ENCODE measurements at places on chromosomes 6 and 20.

GRCh38 chr6:159754959-159755914 is 6.6 kb upstream of the ACAT2 start:
- no peak overlapping the region for H3K27ac ChIP-seq
- peaks cover 65% of the 10 kb centered on the region for H3K36me3 ChIP-seq
- DNase-seq, result no peak

DNA sequence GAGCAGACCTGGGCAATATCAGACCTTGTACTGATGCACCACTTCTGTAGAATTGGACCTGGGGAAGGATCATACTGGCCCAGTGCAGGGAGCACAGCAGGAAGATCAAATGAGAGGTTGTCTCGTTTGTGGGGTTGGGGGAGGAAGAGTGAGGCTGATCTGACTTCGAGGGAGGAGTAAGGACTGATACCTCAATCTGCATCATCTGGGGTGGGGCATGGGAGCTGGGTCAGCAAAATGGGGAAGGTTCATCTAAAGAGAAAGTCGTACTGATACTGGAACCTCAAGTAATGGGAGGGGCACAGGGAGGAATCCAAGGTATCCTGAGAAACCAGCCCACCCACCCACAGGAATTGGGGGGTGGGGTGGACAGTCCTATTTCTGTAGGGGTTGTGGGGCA is 3.7 kb downstream of the RNF39 start:
- H3K27me3 ChIP-seq, result peaks cover 61% of the 10 kb centered on the region
- peaks cover 48% of the 10 kb centered on the region for H3K4me1 ChIP-seq
- peaks cover 25% of the 10 kb centered on the region for H3K36me3 ChIP-seq
- no peak overlapping the region for H3K27ac ChIP-seq
- H3K4me3 ChIP-seq, result no peak overlapping the region

DNA sequence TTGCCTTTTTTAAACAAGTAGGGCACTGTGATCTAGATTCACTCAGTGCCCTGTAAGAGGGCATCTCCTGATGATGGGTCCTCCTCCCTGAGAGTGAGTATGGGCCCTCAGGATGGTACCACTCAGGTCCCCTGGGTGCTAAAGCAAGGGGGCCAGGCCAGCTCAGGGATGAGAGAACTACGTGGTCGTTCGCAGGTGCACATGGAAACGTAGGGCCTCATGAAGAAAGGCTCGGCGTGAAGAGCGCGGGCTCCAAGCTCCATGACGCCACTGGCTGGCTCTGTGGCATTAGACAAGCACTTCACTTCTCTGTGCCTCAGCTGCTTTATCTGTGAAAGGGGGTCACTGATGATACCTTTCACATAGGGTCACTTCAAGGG is 50.7 kb downstream of the SYNJ2 start:
- no peaks in the 10 kb centered on the region for H3K27me3 ChIP-seq
- peaks cover 37% of the 10 kb centered on the region for H3K4me1 ChIP-seq
- no peak overlapping the region for H3K4me3 ChIP-seq

DNA sequence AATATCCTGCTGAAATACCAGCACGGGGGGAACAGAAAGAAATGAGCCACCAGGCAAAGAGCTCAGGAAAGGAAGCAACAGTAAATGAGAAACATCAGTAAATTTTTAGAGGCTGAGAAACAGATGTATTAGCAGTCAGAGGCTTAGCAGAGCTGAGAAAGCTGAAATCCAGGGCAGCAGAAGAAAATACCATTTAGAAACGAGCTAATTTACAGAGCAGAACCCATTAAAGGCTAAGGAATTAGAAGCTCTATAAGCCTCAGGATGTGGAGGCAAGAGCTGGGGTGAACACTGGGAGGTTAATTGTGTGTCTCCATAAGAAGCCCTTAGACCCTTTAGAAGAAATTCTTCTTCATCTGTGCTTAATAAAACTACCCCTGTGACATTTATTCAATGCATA is 178.6 kb upstream of the RGS17 start:
- no peaks in the 10 kb centered on the region for H3K4me1 ChIP-seq
- H3K27ac ChIP-seq, result no peak overlapping the region
- peaks cover 2% of the 10 kb centered on the region for H3K27me3 ChIP-seq
- H3K4me3 ChIP-seq, result no peak overlapping the region

- no peak overlapping the region for H3K27ac ChIP-seq
- no peaks in the 10 kb centered on the region for H3K27me3 ChIP-seq
- no peaks in the 10 kb centered on the region for H3K4me1 ChIP-seq
- no peaks in the 10 kb centered on the region for H3K36me3 ChIP-seq
- DNase-seq, result no peak
- no peak overlapping the region for H3K4me3 ChIP-seq
These were observed 362.0 kb downstream of the CENPW start for GRCh38 chr6:126701676-126702560.

DNA sequence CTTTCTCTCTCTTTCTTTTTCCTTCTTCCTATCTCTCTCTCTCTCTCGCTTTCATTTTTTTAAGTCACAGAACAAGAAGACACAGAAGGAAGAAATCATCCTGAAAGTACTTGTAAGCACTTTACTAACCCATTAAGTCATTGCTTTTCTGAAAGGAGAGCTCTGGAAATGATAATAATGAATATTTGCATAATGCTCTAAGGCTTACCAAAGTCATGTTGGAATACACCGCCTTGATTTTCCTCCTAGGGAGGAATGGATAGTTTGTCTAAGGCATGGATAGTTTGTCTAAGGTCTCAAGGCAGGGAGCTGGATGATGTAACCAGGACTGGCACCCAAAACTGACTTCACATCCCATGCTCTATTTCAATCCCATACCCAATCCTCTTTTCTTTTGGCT is 12.9 kb upstream of the CTCFL start:
- H3K4me3 ChIP-seq, result no peak overlapping the region
- DNase-seq, result no peak
- H3K36me3 ChIP-seq, result no peaks in the 10 kb centered on the region
- H3K27ac ChIP-seq, result no peak overlapping the region
- no peaks in the 10 kb centered on the region for H3K4me1 ChIP-seq
- peaks cover 42% of the 10 kb centered on the region for H3K27me3 ChIP-seq

DNA sequence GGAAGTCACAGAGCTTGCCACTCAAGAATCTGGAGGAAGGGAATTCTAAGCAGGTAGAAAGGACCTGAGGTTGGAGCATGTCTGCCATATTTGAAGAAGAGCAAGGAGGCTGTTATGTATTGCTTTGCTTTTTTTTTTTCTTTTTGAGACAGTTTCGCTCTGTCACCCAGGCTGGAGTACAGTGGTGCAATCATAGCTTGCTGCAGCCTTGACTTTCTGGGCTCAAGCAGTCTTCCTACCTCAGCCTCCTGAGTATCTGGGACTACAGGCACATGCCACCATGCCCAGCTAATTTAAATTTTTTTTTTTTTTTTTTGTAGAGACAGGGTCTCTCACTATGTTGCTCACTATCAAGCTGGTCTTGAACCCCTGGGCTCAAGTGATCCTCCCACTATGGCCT is 40.8 kb downstream of the ORC3 start:
- no peaks in the 10 kb centered on the region for H3K27me3 ChIP-seq
- DNase-seq, result no peak
- H3K4me1 ChIP-seq, result no peaks in the 10 kb centered on the region

GRCh38 chr6:2857185-2857579 is 15.5 kb upstream of the SERPINB1 start:
- DNase-seq, result no peak
- H3K27me3 ChIP-seq, result no peaks in the 10 kb centered on the region
- peaks cover 6% of the 10 kb centered on the region for H3K36me3 ChIP-seq
- H3K4me1 ChIP-seq, result peaks cover 91% of the 10 kb centered on the region

DNA sequence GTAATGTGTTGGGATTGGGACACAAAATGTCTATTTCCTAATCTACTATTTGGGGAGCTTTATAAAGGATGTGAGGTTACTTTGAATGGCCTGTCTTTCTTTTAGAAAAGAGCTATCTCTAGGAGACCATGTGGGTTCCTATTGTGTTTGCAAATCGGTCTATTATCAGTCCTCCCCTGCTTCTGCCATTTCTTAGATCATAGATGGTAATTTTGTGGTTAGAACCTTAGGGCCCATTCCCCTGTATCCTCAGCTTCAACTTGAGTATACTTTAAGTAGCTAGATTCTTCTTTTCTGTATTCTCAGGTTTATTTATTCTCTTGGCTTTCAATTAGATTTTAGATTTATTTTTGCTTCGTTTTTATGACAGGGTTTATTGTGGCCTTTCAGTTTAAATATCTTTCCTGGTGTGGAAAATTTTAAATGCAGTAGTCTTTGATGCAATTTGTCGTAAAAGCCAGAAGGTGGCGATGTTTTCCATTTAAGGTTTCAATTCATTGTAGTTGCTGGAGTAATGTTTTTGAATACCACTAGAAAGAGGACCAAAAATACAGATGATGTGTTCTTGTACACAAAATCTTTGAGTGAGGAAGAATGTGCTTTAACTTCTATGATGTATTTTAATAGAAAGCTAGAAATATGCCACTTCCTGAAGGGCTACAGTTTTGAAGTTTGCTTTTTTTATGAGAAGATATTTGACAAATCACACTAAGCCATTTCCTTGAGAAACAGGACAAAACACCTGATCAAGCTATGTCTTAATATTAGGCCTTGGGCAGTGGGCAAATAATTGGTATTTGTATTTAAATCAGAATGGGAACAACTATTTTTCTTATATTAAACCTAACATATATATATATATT is 20.3 kb downstream of the TBPL1 start:
- H3K27ac ChIP-seq, result peak overlapping the region; percentile 32
- H3K27me3 ChIP-seq, result no peaks in the 10 kb centered on the region
- no peak overlapping the region for H3K4me3 ChIP-seq
- DNase-seq, result no peak

GRCh38 chr6:108618623-108619152 is 58.0 kb downstream of the FOXO3 start:
- DNase-seq, result no peak
- no peak overlapping the region for H3K27ac ChIP-seq
- H3K4me1 ChIP-seq, result peaks cover 40% of the 10 kb centered on the region
- no peak overlapping the region for H3K4me3 ChIP-seq
- no peaks in the 10 kb centered on the region for H3K36me3 ChIP-seq

GRCh38 chr20:44355498-44356352 is at the start of gene HNF4A:
Gene HNF4A (plus strand): TSS chr20:44355699. CDS start chr20:44355805, 106 bp downstream.
- DNase-seq, result no peak
- H3K27ac ChIP-seq, result no peak within 1 kb of the TSS
- no peaks in the 10 kb centered on the region for H3K36me3 ChIP-seq
- H3K4me3 ChIP-seq, result no peak within 1 kb of the TSS
- no peaks in the 10 kb centered on the region for H3K4me1 ChIP-seq
- H3K27me3 ChIP-seq, result peaks cover 13% of the 10 kb centered on the region

GRCh38 chr6:37607944-37608343 is 89.7 kb downstream of the MDGA1 start:
- H3K4me3 ChIP-seq, result no peak overlapping the region
- H3K4me1 ChIP-seq, result no peaks in the 10 kb centered on the region
- DNase-seq, result no peak

DNA sequence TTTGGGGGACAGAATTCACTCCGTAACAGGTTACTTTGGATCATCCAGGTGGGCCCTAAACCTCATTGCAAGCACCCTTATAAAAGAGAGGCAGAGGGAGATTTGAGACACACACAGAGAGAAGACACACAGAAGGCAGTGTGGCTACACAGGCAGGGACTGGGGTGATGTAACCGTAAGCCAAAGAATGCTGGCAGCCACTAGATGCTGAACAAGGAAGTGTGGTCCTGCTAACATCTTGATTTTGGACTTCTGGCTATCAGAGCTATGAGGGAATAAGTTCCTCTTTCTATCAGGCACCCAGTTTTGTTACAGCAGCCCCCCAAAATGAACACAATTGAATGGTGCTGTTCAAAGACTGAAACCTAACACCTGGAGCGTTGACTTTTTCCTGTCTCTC is 191.3 kb upstream of the MYLIP start:
- peaks cover 2% of the 10 kb centered on the region for H3K27me3 ChIP-seq
- DNase-seq, result no peak
- no peak overlapping the region for H3K4me3 ChIP-seq

DNA sequence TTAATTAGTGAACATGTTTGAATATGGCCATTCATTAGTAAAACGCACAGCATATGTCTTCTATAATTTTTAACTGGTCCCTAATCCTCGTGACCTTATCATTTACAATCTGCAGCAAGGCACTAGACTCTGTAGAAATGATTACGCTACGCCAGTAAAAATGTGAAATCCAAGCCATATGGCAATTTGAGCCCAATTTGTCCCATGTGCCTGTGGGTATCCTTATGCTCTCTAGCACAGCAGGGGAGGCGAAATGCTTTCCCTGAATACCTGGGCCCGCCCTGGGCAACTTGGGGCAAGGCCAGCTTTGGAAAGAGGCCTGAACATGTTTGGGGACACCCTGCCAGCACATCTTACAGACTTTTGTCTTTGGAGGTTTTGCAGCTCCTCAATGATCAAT is 122.7 kb upstream of the AGPAT4 start:
- H3K36me3 ChIP-seq, result no peaks in the 10 kb centered on the region
- peaks cover 1% of the 10 kb centered on the region for H3K27me3 ChIP-seq
- no peak overlapping the region for H3K4me3 ChIP-seq
- DNase-seq, result no peak
- H3K4me1 ChIP-seq, result no peaks in the 10 kb centered on the region
- no peak overlapping the region for H3K27ac ChIP-seq

DNA sequence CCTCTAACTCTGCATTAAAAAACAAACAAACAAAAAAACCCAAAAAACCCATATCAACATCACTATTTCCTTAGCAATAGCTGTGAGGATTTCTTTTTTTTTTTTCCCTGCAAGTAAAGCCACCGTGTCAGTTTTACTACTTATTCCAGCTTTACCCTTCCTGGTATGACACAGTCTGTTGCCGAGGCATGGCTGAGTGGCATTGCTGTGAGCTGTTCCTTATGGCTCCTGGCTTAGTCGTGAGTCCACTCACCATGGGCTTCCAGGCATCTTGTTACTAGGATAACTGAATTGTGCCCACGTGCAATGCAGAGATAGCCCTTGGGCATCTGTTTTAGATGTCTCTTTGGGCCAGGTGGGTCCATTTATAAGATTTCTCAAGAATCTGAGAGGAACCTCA is 84.8 kb downstream of the LRRC1 start:
- no peaks in the 10 kb centered on the region for H3K36me3 ChIP-seq
- no peak for DNase-seq
- no peak overlapping the region for H3K27ac ChIP-seq

- H3K4me1 ChIP-seq, result peaks cover 39% of the 10 kb centered on the region
- no peaks in the 10 kb centered on the region for H3K27me3 ChIP-seq
- DNase-seq, result peak; percentile 30
- H3K4me3 ChIP-seq, result peak overlapping the region; percentile 94
- peak overlapping the region; percentile 97 for H3K27ac ChIP-seq
- H3K36me3 ChIP-seq, result no peaks in the 10 kb centered on the region
These were observed 452 bp downstream of the TRAF3IP2 start for GRCh38 chr6:111605100-111605751.
